ENCODE measurements at places on chromosomes 11 and 22.

DNA sequence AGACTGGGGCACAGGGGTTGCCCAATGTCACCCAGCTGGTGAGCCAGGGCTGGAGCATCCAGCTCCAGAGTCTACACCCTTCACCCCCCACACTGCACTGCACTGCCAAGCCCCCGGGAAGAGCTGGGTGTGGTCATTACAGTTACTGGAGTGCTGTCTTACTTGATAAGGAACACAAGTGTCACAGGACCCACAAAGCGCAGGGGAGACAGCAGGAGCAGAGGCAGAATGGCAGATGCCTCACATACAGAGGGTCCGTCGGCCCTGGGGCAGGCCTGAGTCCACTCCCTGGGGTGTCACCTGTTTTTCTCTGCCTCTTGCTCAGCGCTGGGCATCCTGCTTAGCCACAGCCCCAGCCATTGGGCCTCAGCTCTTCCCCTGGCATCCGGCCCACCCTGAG, 7.7 kb downstream of the IL2RB start:
- DNase-seq: no peak

GRCh38 chr11:94602430-94603372, 35.5 kb downstream of the PIWIL4 start:
- DNase-seq: no peak

DNA sequence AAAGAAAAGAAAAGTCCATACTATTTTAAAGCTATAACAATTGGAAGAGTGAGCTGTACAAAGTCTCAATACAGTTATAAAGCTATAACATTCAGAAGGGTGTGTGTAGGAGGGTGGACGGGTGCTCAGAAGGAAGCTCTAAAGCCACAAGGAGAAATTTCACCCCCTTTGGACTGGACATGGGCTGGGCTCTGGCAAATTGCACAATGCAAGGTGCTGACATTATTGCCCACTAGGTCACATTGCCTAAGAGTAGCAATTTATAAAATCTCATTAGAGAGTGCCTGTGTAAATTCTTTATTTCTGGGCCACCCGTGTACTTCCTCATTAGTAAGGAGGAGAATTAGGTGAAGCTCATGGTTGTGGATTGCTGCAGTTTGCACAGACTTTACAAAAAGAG, 5.7 kb upstream of the APOBEC3A start:
- no peak for DNase-seq

- DNase-seq: no peak
These were observed 10.6 kb downstream of the FRMD8 start for GRCh38 chr11:65396769-65397745.

DNA sequence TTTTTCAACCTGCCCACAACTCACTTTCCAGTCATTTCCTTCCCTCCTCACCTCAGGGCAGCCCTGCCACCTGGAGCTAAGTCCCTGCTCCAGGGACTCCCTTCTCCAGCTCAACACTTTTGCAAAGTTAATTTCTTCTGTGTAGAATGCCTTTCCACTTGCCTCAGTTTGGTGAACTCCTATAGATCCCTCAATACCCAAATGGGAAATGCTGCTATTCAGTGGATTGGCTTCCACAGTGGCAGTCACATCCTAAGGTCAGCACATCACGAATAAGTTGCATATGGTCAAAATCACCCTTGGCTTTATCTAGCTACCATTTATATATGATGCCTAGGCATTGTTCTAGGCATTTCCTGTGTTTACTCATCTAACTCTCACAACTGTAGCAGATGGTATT, 23.6 kb downstream of the GDPD5 start:
- no peak for DNase-seq

DNA sequence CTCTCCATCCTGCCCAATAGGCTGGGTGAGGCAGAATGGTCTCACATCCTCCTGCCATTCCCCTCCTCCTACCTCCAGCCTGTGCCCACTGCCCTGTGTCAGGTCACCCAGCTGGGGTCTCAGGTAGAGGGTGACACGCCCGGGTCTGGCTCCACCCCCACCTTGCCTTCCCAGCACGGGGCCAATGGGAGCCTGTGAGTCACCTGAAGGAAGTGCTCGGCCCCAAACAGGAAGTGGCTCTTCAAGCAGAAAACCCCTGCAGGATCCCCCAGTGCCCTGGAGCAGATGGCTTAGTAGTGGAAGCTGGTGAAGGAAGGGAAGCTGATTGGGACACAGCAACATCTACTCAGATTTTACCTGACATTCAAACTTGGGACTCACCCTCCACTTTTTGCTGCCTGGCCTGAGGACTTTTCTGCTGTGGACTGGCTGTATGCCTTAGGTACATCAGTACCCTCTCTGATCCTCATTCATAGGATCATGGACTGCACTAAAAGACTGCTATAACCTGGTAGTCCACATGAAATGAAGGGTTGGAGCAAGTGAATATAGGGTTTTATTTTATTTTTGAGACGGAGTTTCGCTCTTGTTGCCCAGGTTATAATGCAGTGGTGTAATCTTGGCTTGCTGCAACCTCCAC, 33.4 kb downstream of the GDPD5 start:
- no peak for DNase-seq

- no peak for DNase-seq
These were observed 24.1 kb upstream of the POU2AF1 start for GRCh38 chr11:111403051-111403726.

- DNase-seq: no peak
These were observed 19.8 kb downstream of the MTMR2 start for GRCh38 chr11:95904009-95904650.

GRCh38 chr22:40215266-40215665, 37.5 kb downstream of the TNRC6B start:
- no peak for DNase-seq

DNA sequence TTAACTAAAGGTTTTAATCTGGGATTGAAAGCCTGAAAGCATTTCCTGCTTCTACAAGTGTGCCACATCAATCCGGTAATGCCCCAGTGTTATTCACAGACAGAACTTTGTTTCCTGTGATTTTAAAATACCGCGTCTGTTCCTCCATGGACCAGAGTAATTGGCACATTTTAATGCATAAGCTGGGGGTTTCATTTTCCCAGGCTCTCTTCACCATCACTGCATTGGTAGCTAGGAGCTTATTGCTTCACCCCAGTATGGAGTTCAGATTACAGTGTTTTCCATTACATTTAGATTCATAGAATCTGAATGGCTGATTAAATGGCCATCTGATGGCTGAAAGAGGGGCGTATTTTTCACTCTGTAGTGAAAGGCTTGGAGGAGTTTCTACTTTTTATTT, 25.7 kb upstream of the CRTAM start:
- DNase-seq: no peak
